Kidney tubule cell (primary cell): ENCODE measurements at places on chromosomes 12 and 14.

DNA sequence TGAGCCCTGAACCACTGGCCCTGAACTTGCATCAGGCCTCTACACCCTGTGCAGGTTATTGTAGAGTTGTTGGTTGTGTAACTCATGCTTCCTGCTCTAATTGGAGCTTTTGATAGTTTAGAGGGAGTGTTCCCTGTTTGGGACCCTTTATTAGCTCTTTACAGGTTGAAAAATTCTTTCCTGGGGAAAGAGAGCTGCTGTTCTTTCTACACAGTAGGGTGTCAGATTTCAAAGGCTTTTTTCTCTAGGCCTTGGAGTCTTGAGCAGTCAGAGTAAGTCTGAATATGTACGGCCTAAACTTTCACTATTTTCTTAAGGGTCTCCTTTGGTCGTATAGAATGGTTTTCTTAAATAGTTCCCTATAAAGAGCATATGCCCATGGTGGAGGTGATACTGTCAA lies 60.8 kb upstream of the NEDD1 start:
- DNase-seq, result no peak

GRCh38 chr12:19689226-19689625 lies 249.9 kb downstream of the AEBP2 start:
- no peak for DNase-seq

DNA sequence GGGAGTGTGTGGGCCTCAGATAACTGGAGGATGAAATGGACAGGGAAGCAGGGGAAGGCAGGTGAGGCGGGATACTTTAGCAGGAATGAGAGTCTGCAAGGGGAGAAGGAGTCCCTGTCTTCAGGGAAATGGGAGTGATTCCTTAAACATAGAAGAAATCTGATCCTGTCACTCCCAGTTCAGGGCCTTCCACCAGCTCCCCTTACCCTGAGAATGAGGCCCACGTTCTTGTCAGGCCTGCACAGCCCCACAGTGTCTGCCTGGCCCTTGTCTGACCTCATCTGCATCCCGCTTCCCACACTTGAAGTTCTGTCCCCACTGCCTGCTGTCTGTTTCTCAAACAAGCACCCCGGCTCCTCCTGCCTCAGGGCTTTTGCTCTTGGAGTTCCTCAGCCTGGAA lies 12.6 kb upstream of the LRP1-AS start:
- DNase-seq, result no peak

GRCh38 chr12:79424109-79424721 lies 266.5 kb downstream of the PAWR start:
- DNase-seq, result peak; percentile 97

DNA sequence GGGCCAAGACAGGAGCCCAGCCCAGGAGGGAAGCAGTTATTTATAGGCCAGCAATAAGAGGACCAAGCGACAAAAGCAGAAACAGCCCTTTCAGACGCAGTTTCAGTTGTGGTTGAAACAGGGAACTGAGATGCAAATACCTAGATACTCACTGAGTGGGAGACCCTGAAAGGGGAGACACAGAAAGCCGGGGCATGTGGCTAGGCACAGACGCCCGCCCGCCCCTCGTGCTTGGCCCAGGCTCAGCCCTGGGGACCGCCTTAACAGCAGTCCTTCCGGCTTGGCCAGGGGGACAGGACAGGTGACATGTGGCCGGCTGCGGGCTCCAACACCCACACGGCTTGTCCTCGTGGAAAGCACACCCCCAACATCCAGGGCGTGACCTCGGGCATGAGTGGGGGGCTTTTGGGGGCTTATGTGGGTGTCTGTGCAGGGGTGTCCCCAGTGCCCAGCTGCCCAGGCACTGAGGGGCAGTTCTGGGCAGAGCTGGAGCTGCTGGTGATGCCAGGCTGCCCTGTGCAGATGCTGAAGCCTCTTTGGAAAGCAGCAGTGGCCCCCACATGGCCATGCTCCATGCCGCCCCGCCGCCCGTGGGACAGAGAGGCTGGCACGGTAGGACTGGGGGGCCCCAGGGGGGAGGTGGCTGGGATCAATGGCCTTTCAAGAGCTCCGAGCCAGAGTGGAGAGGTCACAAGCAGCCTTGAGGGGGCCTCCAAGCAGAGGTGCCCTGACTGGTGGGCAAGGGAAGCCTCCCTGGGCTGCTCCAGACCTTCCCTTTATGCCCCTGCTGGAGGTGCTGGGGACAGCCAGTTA lies 2.1 kb downstream of the PLD4 start:
- DNase-seq, result no peak

DNA sequence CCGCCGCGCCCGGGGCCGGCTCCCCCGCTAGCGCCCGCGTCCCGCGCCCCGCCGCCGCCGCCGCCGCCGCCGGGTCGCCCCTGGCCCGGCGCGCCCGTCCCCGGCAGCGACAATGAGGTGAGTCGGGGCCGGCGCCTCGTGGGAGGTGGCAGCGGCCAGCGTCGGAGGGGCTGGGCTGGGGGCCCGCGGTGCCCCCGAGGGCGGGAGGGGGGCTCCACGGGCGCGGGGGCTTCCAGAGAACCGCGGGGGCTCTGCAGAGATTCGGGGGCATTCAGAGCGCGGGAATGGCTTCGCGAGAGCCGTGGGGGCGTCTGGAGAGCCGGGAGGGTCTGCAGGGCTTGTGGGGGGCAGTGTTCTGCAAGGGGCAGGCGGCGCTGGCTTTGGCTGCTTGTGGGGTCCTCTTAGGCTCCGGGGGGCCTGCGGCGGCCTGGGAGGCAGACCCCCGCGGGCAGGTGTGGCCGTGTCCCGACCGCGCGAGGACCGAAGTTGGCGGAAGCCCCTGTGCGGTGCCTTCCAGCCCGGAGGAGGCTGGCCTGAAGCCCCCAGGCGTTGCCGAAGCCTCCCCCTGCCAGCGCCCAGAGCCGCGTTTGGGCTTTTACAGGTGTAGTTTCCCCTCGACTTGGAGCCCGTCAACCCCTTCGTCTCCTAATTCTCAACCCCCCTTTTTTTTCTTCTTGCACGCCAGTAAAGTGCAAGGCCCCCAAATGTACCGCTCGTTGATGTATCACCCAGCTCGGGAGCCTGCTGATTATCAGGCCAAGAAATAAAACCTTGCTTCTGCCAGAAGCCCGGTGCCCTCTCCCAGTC lies 93.1 kb upstream of the EVL start:
- no peak for DNase-seq

DNA sequence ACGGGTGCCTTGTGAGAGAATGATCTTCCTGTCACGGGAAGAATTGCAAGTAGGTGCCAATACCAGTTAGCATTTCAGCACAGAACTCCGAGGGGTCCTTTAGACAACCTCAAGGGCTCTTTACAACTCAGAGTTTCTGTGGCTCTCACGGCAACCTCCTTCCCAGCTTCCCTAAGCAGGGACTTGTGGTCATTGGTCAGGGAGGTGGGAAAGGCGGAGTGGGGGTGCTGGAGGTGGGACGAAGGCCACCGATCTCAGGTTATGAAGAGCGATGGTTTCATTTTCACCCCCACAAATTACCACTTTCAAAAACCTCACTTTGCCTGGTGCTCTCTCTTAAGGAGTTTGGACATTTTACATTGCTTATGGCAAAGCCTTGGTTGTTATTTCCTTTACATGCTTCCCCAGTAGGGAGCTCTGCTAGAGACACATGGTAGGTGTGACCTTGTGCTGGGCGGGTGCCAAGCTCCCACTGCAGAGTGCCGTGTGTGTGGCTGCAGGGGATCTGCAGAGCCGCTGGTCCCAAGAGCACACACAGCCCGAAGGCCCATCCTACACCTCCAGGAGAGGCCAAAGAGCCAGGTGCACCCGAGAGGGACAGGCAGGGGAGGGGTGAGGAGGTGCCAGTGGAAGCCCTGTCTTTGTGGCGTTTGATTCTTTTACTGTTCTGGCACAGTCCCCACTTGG lies 21.4 kb downstream of the BCL2L14 start:
- DNase-seq, result no peak

GRCh38 chr14:59253527-59253926 lies 65.1 kb downstream of the DAAM1 start:
- no peak for DNase-seq

DNA sequence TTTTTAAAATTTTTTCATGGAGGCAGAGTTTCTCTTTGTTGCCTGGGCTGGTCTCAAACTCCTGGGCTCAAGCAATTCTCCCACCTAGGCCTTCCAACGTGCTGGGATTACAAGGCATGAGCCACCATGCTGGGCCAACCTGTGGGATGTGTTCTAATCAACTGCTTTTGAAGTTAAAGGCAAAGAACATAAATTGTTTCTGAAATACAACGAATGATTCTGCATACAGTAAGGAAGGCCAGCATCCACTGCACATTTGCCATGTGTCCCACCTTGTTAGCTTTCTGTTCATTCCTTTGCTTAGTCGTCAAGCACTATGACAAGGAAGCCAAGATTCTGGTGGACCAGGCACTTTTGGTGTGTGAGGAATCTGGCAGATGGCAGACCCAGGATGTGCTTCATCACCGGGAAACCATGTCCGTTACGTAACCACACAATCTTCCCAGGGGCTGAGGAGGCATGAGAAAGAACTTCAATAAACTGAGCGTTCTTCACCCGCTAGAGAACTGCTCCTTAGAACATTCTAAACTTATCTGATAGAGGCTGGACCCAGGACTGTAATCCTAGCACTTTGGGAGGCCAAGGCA lies 24.5 kb downstream of the MOK start:
- DNase-seq, result peak; percentile 83

- DNase-seq, result no peak
These were observed 39.4 kb upstream of the FUT8 start for GRCh38 chr14:65373016-65373670.

GRCh38 chr12:118581371-118581770 lies 205.0 kb downstream of the SUDS3 start:
- DNase-seq, result no peak

DNA sequence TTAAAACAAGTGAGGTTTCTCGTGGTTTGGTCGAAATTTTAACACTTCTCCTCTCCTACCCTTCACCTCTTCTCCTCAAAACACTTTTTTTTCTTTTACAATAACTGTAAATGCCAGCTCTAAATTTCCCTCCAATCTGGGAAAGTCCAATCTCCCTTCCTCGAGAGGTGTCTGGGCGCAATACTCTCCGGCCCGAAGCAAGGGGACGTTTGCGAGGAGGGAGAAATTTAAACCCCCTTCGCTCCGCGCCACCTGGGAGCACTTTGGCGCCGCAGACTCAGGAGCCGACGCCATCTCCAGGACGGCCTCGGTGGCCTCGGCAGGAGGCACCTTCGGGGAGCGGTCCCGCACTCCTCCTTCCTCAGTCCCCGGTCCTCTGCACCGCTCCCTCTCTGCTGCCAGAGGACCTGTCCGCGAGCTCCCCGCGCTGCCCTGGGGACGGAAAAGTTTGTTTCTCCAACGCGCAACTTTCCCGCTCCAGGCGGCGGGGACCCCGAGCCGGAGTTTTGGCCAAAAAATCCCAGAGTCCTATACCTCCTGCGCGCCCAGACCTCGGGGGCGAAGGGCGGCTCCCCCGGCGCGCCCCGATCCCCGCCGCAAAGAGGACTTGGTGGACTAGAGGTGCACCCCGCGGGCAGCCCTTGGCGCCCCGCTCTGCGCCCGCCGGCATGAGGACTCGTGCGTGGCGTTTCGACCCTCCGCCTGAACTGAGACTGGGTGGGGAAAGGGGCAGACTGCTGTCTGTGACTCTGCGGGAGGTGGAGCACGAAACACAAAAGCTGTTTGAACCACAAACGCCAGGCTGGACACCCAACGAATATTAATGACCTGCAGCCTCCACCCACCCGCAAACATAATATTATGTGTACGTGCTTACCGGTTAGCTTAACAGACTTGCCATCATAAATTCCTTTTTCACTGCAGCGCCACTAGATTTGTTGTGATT lies 95.2 kb upstream of the HMGA2 start:
- peak; percentile 37 for DNase-seq

GRCh38 chr12:66823857-66824570 lies 145.1 kb upstream of the GRIP1 start:
- peak; percentile 78 for DNase-seq

- DNase-seq, result no peak
These were observed 2.7 kb downstream of the OTX2 start for GRCh38 chr14:56807386-56808109.

DNA sequence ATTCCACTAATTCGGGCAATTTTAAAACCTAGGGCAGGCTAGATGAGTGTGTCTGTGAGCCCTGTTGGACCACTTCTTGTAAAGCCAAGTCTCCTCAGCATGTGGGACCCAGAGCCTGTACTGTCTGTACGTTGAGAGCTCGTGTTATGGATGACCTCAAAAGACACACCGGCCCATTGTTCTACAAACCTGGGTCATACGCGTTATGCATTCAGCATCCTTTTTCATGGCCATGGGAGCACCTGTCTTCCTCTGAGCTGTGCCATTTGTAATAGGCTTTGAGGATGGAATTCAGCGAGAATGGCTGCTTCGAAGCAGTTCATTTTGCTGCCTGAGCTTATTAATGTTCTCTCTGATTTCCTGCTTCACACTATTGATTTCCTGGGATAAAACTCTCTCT lies 15.0 kb downstream of the WSCD2 start:
- DNase-seq, result no peak

DNA sequence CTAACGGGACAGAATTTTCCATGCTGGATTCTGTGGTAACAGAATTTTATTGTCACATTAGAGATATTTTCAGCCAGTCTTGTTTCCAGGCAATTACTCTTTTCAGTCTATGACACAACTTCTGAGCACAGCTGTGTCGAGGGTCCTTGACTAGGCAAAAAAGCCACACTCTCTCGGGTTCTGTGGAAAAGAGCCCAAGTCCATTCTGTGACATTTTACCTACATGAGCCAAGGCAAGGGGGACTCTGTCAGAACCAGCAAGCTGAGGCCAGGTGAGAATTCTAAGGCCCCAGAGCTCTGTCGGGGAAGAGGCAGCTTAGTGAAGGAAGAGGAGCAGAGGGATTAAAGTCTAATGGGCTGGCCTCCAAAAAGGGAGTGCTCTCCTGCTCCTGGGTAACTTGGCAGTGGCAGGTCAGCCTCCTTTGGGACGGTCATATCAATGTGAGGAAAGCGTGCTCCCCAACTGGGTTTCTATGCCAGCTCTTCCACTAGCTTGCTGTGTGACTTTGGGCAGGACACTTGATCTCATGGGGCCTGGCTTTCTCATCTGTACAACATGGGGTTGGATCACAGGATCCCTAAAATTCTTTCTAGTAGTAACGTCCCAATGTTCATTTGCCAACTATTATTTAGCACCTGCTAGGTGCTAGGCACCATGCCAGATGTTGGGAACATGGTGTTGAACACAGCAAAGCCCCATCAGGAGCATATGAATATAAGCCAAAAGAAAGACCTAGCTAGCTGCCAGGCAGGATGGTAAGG lies 16.0 kb upstream of the RIC8B start:
- no peak for DNase-seq

- no peak for DNase-seq
These were observed 135.7 kb downstream of the PTPRO start for GRCh38 chr12:15458008-15458407.

DNA sequence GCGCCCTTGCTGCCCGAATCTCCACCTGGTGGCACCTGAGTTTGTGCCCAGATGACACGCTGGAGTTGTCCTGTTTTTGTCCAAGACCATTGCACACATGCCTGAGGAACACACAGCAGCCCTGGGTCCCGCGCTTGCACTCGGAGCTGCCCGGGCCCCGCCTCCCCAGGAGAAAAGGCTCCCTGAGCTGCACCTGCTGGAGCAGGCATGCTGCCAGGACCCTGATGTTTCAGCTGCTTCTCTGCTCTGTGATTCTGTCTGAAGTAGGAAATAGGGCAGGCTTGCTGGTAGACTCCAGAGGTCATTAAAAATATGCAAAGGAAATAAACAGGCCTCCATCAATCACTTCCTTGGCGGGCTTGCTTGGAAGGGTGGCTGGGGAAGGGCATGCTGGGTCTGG lies 271.6 kb downstream of the CACNA1C start:
- no peak for DNase-seq

GRCh38 chr12:93019975-93020630 lies 91.0 kb upstream of the EEA1 start:
- DNase-seq, result no peak
